ENCODE measurements at places on chromosomes 7 and 10. TPM values are rescaled to one million over a fixed set of nuclear protein-coding genes. Genes with fewer than 3 reads are reported as not detected.

USP6NL gene
- 8.1 TPM for total RNA-seq

ANK3 gene
- total RNA-seq = 0.66 TPM

ST7 gene
- 30.9 TPM for total RNA-seq

CUTC gene
- total RNA-seq = 34.8 TPM

KIF11 gene
- 39.3 TPM for total RNA-seq

TEX47 gene
- total RNA-seq = not detected

APBB1IP gene
- 10.0 TPM for total RNA-seq

COL13A1 gene
- 0.33 TPM for total RNA-seq

OR9A2 gene
- not detected for total RNA-seq

OR6V1 gene
- not detected for total RNA-seq

PRF1 gene
- not detected for total RNA-seq

SH2B2 gene
- total RNA-seq = 3.6 TPM

AS3MT gene
- 0.94 TPM for total RNA-seq

OR2A5 gene
- total RNA-seq = not detected

NPSR1 gene
- not detected for total RNA-seq

PLPP4 gene
- total RNA-seq = 0.18 TPM
